NCI-H446 (cell line): ENCODE measurements at places on chromosomes 5 and 9.

GRCh38 chr5:153402550-153402949 is 87.9 kb upstream of the GRIA1 start:
- DNase-seq: no peak

DNA sequence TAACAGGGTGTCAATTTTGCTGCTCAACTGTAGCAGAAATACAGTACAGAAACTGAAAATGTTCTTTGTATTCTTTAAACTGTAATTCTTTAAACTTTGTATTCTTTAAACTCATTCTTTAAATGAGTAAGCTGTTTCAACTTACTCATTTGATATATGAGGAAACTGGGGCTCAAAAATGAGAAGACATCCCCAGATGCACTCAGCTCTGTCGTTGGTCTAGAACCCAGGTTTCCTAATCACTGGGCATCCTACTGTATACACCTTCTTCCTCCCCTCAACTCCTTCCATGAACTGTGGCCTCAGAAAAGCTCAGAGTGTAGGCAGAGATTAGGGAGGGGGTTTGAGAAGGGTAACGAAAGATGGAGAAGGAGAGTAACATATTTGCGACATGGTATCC is 136.5 kb upstream of the MAST4 start:
- no peak for DNase-seq

DNA sequence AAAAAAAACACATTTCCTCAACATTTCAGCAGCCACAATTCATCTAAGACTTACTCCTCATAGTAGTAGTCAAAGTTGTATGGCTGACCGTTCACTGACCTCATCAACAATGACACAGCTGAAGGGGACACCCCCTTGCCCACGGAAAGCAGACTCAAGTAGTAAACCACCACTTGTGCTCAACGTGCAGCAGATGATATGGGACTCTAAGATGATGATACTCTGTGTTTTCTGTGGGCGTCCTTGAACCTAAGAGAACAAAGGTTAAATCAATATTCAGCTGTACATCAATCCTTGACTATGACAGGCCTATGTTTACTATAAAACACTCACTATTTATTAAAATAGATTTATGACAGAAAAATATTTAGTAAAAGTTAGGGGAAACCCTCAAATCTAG is 71.6 kb downstream of the SETX start:
- no peak for DNase-seq

GRCh38 chr5:176436656-176437055 is 11.5 kb upstream of the FAF2 start:
- DNase-seq: no peak

- no peak for DNase-seq
These were observed 28.7 kb downstream of the PNPLA7 start for GRCh38 chr9:137521405-137521985.

DNA sequence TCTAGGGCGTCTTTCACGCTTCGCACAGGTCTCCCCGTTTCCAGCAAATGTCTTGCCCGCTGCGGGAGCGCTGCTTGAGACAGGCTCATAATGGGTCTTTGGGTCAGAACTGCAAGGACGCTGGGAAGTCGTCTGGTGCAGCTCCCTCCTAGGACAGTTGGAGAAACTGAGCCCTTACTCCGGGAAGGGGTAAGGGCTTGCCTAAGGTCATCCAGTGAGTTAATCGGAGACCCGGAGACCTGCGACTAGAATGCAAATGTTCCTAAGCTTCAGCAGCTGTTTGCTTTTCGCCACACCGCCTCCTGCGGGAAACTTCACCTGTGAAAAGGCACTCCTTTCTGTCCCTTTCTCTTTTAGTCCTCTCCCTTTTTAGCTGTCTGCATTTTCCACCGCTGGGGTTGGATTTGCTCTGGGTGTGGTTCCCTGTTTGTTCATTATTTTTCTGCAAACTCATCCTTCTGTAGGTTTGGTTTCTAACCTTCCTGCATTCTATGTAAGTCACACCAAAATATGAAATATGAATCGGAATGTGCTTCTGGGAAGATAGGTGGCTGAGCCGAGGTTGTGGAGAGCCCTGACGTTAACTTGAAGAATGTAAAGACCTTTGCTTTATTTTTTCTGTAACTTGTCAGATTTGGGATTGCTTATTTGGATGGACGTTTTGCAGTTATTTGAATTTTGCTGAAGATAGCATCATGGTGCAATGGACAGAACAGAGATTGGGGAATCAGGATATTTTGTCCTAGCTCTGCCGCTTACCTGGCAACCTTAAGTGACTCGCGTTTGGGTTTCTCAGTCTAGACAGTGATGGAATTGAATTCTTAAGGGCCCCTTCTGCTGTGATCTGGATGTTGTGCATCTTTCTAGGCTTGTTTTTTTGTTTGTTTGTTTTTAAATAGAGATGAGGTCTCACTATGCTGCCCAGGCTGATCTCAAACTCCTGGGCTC is 909 bp downstream of the SLC36A1 start:
- DNase-seq: no peak

- no peak for DNase-seq
These were observed 485.8 kb downstream of the SEMA5A start for GRCh38 chr5:9059920-9060691.

DNA sequence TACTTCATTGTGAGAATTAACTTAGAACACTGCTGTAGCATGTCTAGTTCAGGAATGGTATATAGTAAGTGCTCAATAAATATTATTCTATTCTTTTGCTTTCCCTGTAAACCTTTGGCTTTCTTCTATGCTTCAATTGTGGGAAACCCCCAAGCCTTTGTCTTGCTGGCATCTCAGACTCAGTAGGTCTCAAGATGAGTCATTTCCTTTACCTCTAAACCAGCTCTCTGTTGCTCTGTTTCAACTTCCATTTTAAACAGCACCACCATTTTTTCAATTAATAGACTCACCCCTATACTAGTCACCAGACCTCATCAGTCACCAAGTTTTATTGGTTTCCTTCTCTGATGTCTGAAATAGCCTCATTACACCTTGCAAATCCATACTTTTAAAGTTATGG is 43.5 kb downstream of the DMAC1 start:
- DNase-seq: no peak

GRCh38 chr5:135979510-135979909 is 24.7 kb upstream of the LECT2 start:
- DNase-seq: no peak

DNA sequence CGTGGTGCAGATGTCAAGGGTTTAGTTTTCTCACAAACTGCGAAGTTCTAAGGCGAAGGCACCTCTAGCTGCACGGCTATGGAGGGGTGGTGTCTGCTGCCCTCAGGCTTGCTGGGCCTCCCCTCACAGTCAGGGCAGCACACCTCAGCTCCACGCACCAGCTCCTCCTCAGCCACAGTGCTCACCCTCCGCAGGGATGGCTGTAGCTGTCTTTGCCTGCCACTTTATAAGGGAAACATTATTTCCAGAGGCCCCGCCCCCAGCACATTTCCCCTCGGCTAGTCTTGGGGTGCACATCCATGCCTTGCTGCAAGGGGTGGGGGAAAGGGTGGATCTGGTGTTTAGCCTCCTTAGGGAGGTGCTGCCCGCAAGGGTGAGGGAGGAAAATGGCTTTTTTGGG is 154.6 kb downstream of the TRIO start:
- no peak for DNase-seq

GRCh38 chr9:18542837-18543405 is 69.0 kb downstream of the ADAMTSL1 start:
- DNase-seq: no peak

DNA sequence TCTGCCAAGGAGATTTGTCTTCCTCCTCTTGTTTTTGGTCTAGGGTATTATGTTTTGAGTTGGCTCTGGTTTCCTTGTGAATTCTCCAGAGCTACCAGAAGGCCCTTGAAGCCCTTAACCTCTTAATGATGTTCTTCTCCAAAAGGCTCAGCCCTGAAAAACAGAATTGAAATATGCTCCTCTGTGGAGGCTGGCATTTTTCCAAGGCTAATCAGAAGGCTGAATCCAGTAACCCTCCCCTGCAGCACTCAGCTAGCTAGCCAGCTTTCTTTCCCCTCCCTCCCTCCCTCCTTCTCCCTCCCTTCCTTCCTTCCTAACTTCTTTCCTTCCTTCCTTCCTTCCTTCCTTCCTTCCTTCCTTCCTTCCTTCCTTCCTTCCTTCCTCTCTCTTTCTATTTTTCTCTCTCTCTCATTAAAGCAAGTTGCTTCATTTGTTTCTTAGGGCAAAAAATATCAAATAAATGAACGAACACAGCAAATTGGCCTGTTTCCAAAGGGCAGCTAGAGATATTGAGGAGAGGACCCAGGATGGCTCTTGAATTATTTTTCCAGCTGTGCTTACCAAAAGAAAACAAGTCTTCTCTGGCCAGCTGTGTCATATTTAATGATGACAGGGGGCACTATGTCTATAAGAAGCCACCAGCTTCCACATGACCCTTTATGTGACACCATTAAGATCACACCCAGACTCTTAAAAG is 38.7 kb downstream of the JAKMIP2 start:
- peak; percentile 75 for DNase-seq

DNA sequence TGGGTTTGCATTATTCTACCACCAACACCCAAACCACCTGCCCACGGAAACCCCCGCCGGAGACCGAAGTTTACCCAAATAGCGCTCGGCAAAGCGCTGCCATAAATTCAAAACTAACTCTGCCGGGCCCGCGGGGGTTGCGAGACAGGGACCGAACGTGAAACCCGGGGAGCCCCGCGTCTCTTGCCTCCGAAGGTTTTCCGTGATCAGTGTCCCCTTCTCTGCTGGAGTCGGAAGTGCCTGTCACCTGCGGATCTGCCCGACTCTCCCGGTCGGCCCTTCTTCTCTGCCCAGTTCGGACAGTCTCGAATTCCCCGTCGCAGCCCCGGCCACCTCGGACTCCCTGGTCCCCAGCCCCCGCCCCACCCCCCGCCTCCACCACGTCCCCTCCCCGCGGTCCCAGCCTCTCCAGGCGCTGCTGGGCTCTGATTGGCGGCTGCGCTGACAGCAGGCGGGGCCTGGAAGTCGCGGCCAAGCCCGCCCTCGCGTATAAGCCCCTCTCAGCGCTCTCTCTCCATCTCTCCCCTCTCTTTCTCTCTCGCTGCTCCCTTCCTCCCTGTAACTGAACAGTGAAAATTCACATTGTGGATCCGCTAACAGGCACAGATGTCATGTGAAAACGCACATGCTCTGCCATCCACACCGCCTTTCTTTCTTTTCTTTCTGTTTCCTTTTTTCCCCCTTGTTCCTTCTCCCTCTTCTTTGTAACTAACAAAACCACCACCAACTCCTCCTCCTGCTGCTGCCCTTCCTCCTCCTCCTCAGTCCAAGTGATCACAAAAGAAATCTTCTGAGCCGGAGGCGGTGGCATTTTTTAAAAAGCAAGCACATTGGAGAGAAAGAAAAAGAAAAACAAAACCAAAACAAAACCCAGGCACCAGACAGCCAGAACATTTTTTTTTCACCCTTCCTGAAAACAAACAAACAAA is at the start of gene RORB:
TSS of gene RORB (plus strand) at position 517 of the 929 bp plus-strand sequence. CDS start 642 bp downstream, outside the sequence.
- no peak for DNase-seq

DNA sequence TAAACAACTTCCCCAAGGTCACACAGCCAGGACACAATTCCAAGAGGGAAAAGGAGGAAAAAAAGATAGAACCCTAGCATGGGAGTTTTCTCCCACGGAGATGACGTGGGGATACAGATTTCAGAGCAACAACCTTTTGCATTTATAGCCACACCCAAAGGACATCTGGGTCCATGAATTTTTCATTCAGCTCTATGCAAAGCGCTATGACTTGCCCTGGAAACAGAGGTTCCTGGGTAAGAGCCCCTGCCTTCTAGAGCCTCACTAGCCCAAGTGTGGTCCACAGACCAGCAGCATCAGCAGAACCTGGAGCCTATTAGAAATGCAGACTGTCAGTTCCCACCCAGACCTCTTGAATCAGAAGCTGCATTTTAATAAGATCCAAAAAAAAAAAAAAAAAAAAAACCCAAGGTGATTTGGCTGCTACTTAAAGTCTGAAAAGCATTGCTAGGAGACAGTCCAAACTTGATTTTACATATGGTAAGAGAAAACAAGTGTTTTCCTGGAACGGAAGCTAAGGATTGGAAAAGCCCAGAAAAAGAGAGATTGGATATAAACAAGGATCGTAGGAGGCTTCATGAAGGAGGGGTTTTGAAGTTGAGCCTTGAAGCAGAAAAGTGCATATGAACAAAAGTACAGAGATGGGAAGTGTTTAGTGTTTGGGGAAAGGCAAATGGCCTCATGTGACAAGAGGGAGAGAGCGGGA is 17.6 kb upstream of the ADAM19 start:
- no peak for DNase-seq
